ENCODE measurements at places on chromosomes 5 and 9.

GRCh38 chr5:87825583-87825982 lies 412.9 kb upstream of the CCNH start:
- DNase-seq = no peak

GRCh38 chr5:141785711-141786110 lies 92.5 kb downstream of the PCDH1 start:
- DNase-seq = no peak

DNA sequence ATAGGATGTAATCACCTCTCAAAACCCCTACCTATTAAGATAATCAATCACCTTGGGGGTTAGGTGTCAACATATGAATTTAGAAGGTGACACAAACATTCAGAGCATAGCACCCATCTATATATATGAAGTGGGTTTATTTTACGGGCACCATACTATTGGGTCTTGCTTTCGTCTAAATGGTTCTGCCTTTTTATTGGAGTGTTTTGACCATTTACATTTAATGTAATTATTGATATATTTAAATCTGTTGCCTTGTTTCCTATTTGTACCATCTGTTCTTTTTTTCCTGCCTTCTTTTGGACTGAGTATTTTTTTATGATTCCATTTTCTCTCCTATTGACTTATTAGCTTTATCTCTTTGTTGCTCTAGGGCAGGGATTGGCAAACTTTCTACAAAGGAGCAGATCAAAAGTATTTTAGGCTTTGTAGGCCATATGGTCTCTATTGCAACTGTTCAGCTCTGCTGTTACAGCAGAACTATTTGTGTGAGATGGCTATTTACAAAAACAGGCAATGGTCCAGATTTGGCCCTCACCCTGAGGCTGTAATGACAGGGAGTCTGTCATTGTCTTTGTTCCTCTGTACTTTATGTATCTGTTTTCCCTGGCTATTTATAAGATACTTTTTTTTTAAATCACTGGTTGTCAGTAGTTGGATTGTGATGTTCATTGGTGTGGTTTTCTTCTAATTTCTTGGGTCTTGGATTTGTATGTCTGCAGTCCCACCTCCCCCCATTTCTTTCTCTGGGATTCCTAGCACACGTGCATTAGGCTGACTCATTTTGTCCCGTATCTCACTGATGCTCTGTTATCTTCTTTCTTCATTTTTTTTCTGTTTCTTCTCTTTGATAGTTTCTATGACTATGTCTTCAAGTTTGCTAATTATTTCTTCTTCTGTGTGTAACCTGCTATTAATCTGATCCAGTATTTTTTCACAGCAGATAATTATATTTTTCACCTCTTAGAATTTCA lies 127.1 kb downstream of the DAB2IP start:
- no peak for DNase-seq

- peak; percentile 76 for DNase-seq
Measured at GRCh38 chr5:150458802-150459557, 9.4 kb upstream of the RPS14 start.

GRCh38 chr9:121277518-121278295 lies 9.7 kb downstream of the GSN start:
- DNase-seq = no peak

DNA sequence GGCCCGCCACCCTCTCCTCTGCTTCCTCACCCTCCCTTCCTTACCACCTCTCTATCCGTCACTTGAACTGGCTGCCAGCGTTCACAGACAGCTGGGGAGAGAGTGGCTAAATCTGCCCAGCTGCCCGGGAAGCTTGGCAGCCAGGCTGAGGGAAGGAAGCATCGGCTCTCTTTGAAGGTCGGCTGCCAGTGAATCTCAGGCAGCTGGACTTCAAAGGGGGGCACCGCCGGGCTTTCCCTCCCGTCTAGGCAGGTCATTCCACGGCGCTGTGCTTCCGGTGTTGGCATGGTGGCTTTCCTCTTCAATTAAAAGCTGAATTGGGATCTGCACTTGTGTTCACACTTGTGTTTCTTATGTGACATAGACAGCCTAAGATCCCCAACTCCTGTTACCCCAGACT lies 174.0 kb downstream of the GDNF start:
- DNase-seq = no peak
